ENCODE measurements at places on chromosomes 2 and 18.

GRCh38 chr2:175169191-175169590 is 1.2 kb upstream of the ATF2 start:
- no peak for DNase-seq

DNA sequence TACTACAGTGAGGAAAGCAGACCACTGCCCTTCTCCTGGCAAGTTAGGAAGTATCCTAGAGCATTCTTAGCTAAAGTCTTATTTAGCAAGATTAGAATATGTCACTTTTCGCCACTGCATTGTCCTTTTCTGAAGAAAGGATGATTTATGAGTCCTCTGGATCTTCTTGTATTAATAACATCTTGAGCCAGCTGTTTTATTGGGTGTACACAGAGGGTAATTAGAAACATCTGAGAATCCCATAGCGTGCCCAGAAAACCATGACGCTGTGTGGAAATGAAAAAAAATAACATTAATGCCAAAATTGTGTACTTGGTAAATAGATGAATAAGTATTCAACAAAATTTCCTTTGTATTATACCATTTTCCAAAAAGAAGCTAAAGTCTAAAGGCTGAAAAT is 198.7 kb downstream of the LTBP1 start:
- no peak for DNase-seq

DNA sequence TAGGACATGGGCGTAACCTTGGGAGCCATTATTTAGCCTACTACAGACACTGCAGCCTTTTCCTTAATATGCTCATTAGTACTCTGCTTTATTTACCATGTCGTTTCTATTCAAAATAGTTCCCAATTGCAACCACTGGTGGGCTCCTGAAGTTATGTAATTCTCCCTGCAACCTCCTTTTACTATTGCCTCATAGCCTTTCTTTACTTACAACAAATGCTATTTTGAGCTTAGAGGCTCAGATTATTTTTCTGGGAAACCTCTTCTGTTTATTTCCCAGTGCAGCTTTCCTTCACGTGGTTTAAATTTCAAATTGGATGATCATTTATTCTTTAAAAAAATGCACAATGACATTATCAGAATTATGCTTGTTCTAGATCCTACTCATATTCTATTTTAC is 492.3 kb upstream of the TMEFF2 start:
- DNase-seq, result no peak

DNA sequence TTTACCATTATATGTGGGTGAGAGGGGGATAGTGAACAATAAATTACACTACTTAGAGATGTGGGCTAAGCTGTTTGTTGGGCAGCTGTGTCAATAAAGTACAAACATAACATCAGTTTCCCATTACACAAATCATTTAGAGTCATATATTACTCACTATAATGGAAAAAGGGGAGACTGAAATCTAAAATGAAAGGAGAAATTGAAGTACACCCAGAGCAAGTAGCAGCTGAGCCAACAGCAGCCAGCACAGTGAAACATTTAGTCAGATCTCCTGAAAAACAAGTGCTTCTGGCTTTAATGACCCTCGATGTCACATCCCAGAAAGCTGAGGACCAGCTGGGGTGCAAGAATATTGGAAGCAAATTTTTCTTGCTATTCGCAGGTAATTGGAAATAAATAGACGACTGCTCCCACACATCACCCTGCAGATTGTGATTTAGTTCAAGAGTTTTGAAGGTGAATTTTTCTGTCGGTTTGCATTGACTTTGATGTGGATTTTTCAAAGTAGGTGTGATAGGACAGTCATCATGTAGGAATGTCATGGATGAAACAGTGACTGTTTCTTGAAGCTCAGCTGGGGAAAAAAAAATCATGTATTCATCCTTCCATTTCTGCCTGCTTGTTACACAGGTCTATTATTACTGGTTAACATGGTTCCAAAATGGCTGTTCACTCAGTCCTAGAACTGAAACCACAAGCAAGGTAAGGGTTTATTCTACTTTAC is 1607.3 kb upstream of the CELF4 start:
- DNase-seq, result no peak

DNA sequence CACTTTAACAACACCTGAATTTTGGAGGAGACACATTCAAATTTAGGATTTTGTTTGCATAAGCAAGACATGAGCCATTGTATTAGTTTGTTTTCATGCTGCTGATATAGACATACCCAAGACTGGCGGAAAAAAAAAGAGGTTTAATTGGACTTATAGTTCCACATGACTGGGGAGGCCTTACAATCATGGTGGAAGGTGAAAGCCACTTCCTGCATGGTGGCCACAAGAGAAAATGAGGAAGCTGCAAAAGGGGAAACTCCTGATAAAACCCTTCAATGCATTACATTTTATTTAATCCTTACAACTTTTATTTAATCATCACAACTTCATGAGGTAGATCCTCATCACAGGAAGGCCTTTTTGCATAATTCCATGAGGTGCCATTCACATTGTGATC is 242.0 kb upstream of the STON1 start:
- DNase-seq, result no peak

DNA sequence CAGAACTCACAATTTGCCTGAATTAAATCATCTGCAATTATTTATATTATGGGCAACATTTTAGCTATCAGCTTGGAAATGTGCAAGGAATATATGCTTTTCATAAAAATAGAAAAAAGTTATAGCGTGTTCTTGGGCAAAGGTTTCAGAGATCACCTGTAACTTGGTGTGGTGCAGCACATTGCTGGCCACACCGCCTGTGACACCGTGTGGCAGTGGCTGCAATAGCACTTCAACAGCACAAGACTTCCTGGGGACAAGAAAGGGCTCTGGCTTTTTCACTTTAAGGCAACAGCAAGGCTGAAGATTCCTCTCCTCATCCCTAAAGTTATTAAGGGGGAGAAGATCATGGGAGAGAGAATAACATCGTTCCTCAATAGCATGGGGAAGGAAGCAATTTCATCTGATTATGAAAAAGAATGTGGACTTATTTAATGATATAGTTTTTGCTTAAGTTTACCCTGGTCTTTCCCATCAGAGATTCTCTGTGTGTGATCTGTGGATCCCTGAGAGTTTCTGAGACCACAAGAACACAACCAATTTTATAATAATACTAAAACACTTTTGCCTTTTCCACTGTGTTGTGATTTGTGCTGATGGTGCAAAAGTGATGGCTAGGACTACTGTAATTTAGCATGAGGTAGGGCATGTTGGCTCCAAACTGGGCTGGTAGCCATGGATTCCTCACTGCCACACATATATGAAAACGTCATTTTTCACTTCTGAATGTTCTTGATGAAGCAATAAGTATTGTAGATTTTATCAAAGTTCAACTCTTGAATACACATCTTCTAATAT is 15.0 kb upstream of the SERPINB3 start:
- peak; percentile 46 for DNase-seq

GRCh38 chr2:128693743-128694029 is 375.0 kb upstream of the HS6ST1 start:
- no peak for DNase-seq

- DNase-seq, result no peak
These were observed 83.0 kb downstream of the NPAS2 start for GRCh38 chr2:100902817-100903405.

- no peak for DNase-seq
These were observed 138.3 kb downstream of the FAM124B start for GRCh38 chr2:224263571-224264043.

DNA sequence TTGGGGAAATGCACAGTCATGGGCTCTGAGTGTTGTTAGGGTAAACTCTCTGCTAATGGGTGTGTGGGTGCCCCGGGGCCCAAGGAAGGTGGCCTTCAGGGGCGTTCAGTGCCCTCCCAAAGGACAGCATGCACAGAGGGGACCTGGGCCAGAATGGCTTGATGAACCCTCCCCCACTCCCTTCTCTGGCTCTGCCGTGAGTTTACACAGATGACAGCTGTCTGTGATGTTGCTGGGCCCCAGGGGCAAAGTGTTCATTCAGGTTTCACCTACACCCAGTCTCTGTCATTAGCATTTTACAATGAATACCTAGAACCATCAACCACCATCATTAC is 3.2 kb downstream of the NPPC start:
- no peak for DNase-seq

DNA sequence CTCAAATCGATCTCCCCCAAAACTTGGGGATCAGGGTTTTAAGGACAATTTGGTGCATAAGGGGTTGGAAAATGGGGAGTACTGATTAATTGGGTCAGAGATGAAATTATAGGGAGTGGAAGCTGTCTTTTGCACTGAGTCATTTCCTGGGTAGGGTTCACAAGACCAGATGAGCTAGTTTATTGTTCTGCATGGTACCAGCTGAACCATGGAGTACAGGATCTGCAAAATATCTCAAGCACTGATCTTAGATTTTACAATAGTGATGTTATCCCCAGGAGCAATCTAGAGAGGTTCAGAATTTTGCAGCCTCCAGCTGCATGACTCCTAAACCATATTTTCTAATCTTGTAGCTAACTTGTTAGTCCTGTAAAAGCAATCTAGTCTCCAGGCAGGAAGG is 73.1 kb downstream of the CPO start:
- no peak for DNase-seq

DNA sequence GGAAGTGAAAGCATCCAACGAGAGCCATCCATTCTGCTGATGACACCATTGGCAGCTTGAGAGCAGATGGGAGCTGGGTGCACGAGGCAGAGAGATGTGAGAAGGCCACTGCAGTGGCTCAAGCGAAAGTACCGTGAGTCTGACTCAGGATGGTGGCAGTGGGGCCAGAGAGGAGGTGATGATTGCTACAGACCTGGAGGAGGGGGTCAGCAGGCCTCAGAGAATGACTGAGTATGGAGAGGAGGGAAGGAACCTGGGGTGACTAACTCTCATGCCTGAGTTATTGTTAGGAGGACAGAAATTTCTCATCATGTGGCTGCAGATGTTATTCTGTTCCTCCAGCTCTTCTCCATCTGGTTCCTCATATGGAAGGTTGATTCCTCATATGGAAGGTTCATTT is 8.8 kb upstream of the ZBTB7C start:
- DNase-seq, result no peak
